ENCODE measurements at places on chromosomes 3 and 15.

GRCh38 chr15:69535101-69535638 lies 82.6 kb downstream of the RPLP1 start:
- DNase-seq: no peak

DNA sequence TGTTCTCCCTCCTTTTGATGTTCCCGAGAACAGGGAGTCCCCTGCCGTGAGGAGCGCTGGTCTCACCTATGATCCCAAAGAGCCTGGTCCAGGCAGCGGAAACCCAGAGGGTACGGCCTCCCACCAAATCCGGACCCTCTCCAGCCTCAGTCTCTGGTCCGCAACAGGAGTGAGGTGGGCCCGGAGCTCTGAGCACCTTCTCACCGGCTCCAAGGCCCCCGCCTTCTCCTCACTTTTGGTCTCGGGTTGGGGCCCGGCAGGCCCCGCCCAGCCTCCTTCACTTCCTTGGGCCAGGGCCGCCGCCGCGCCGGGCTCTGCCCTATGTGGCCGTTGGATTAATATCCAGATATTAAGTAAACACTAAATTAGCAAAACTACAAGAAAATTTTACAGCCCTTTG lies 5.7 kb upstream of the SKOR1 start:
- no peak for DNase-seq

DNA sequence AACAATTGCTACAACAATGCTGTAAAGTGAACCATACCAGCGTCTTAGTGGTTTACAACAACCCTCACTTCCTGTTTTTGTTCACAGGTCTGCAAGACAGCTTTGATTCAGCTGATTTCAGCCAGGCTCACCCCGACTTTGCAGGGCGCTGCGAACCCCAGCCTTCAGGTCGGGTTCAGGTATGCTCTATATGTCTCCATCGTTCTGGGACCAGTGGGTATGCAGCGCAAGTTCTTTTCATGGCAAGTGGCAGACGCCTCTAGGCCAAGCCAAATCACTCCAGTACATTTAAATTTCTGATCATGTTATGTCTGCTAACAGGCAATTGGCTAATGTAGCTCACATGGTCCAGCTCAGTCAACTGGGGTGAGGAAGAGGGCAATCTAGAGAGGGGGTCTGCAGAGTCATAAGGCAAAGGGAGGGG lies 52.4 kb upstream of the RGMA start:
- peak; percentile 6 for DNase-seq

DNA sequence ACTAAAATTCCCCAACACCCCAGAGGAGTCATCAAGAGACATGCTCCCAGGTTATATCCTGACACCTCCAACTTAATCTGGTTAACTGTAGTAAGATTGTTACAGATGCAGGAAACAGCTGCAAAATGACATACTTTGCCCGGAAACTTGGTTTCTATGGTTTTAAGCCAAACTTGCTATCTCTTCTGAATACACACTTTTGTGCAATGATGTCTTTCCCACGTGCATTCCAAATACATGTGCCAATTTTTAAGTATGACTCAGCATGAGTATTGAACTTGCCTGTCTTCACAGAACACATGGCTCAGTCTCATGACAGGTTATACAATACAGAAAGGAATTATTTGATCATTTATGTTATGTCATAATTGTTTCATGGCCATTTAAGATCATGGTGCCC lies 207.0 kb upstream of the DCBLD2 start:
- DNase-seq: no peak

- no peak for DNase-seq
These were observed 429.9 kb downstream of the TBL1XR1 start for GRCh38 chr3:176767385-176767784.
